ENCODE measurements at places on chromosomes 12 and 14.
A peak's percentile ranks its signal among the peaks of the same experiment; 100 is the strongest.

DNA sequence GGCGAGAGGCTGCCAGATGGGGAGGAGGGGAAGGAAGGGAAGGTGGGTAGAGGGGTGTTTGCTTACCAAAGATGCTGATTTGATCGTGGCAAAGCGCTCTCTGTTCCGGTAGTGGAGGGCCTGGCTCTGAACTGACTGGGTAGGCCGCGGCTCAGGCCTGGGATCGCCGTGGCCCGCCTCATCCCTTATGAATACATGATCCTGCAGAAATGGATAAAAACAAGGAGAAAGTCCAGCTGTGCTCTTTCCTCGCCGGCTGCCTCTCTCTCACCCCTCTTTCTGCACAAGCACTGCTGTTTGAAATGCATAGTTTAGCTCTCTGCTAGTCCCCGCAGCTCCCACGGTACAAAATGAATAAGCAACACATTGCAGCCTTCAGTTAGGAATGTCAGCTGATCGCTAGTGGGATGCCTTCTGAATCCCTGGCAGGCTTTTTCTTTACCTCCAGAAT, 53.8 kb downstream of the PEBP1 start:
- peak; percentile 66 for DNase-seq

DNA sequence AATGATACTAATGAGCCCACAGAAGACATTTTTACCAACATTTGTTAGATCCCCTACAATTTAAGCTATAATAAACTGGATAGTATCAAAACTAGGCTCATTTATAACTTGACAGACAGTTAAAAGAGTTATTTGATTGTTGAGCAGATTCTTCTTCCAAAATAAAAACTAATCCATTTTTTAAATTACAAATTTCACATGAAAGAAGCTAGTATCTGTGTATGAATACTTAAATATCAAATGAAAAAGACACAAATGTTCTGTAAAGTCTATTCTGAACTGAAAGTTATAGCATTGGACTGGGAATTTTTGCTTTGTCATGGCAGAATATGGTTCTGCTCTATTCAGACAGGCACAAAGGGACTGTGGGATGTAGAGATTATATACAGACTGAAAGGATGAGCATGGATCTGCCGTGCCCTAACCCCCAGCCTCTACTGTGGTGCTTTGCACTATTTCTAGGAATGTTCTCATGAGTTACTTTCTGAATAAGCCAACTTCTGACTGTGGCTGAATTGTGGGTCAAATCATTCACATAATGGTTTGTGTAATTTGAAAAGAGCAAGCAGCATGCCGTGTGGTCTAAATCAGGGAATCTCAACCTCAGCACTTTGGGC, 352.7 kb downstream of the KCNH5 start:
- peak; percentile 72 for DNase-seq

DNA sequence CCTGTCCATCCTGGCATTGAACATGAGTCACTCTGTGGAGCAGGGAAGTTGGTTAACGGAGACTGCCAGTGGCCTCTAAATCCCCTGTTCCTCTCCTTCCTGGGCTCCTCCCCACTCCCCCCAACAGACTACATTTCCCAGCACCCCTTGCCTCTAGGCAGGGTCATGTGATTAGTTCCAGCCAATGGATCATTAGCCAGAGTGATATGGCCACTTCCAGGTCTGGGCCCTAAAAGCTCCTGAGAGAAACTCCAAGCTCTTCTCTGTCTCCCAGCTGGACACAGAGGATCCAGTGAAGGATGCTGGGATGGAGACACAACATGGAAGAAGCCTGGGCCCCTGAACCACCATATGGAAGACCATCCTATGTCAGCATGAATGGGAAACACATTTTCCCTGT, 54.4 kb upstream of the RFLNA start:
- no peak for DNase-seq

DNA sequence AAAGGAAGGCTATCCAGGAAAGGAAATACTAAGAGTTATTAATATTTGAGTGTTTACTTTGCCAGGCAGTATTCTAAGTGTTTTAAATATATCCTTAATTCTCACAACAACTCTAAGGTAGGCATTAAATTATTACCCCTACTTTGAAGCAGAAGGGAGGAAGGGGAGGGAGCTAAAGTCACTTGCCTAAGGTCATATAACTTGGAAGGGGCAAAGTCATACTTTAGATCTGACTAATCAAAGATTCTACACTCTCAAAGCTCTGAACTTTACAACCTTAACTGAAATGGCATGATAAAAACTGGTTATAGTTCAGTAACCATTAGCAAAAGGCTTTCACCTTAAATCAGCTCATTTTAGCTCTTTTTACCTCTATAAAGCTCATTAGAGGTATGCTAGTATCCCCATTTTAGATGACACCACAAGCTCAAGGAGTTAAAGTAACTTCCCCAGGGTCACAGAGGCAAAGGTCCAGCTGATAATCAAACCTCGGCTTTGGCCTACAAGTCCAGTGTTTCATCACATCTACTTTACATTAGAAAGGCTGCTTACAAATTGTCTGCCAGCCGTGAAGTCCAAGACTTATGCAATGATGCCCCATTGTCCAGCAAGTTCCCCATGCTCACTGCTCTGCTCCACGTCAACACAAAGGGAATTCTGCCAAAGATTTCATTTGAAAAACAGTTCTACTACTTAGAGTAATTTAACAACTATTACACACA, 223.9 kb downstream of the MED13L start:
- peak; percentile 67 for DNase-seq

DNA sequence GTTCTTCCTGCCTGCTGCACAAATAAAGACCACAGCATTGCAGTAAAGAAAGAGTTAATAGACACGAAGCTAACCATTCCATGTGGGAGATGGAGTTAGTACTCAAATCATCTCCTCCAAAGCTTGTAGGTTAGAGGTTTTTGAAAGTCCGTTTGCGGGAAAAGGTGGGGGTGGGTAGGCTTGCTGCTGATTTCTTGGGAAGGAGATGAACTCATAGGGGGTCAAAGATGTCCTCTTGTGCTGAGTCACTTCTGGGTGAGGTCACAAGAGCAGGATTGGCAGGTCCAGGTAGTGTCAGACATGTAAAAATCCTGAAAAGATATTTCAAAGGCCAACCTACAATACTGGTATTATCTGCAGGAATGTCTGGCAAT, 66.4 kb downstream of the PTHLH start:
- no peak for DNase-seq

- peak; percentile 70 for DNase-seq
These were observed 25.3 kb upstream of the GPR132 start for GRCh38 chr14:105090493-105091053.

- no peak for DNase-seq
These were observed 82.9 kb downstream of the DDX51 start for GRCh38 chr12:132061197-132061596.

- no peak for DNase-seq
These were observed 164.1 kb upstream of the PELI2 start for GRCh38 chr14:55954108-55954507.

- DNase-seq, result no peak
These were observed 140.7 kb upstream of the NOVA1 start for GRCh38 chr14:26738571-26738970.

DNA sequence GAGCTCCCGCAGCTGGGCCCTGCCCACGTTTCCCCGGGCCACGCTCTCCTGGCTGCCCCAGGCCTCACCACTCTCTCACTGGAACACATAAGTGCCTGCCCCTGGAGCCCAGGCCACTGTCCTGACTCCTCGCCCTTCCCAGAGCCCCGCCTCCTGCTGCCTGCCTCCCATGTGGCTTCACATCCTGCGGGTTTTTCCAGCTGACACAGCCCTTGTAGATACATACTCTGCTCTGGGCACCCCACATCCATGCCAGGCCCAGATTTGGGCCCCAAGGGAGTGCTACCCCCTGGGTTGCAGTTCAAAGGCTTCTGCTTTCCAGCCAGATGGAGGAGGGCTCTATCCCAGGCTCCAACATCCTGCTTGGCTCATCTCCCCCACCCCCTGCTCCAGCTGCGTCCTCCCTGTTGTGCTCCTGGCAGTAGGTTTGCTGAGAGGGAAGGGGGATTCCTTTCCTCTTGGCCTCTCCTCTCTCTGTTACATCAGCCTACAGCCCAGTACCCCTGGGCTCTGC, 60.1 kb downstream of the TSPAN9 start:
- DNase-seq, result peak; percentile 61

- DNase-seq, result no peak
These were observed 44.9 kb downstream of the MAPKAPK5 start for GRCh38 chr12:111886662-111887545.

GRCh38 chr12:107844312-107844921, 69.9 kb downstream of the ASCL4 start:
- no peak for DNase-seq

Measured in astrocyte of the spinal cord (primary cell).